ENCODE measurements at places on chromosomes 12 and 14.

DNA sequence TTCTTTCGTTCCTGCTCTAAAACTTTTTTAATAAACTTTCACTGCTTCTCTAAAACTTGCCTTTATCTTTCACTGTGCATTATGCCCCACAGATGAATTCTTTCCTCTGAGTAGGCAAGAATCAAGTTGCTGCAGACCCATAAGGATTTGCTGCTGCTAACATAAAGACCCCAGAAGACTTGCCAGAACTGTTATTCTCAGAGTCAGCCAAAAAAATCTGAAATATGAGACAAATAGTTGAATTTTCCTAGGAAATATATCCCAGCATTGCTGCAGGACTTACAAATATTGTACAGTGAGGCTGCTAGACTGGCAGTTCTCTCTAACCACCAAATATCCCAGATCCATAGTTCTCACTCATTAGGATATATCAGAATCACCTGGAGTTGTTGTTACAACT, 349.1 kb upstream of the FLRT2 start:
- DNase-seq: no peak

DNA sequence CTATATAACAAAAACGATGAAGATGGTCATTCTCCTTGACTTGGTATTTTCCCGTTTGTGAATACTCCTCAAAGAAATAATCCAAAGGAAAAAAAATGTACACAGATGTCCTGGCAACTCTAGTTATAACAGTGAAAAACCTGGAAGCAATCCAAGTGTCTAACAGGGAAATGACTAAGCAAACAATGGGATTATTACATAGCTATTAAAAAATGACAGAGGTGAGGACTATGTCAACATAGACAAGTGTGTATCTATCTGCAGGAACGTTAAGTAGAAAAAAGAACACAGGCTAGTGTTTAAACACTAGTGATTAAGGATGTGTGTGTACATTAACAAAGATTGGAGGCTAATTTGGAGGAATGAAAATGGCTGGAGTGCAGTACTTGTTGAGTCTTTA, 5.9 kb upstream of the APOLD1 start:
- peak; percentile 46 for DNase-seq

- no peak for DNase-seq
These were observed 114.3 kb downstream of the SNAPC1 start for GRCh38 chr14:61876362-61877034.

- no peak for DNase-seq
These were observed 18.9 kb upstream of the C12orf71 start for GRCh38 chr12:27101290-27101689.
